ENCODE measurements at places on chromosomes 11 and 22. TPM values are rescaled to one million over a fixed set of nuclear protein-coding genes. Genes with fewer than 3 reads are reported as not detected.
A peak's percentile ranks its signal among the peaks of the same experiment; 100 is the strongest.

PRR33 gene
- not detected for total RNA-seq

KREMEN1 gene
- 10.2 TPM for total RNA-seq

GRCh38 chr11:119471329-119471728 lies 48.4 kb upstream of the THY1 start:
- DNase-seq: no peak

GRCh38 chr11:125572916-125573315 lies 3.6 kb downstream of the EI24 start:
- DNase-seq: no peak

DNA sequence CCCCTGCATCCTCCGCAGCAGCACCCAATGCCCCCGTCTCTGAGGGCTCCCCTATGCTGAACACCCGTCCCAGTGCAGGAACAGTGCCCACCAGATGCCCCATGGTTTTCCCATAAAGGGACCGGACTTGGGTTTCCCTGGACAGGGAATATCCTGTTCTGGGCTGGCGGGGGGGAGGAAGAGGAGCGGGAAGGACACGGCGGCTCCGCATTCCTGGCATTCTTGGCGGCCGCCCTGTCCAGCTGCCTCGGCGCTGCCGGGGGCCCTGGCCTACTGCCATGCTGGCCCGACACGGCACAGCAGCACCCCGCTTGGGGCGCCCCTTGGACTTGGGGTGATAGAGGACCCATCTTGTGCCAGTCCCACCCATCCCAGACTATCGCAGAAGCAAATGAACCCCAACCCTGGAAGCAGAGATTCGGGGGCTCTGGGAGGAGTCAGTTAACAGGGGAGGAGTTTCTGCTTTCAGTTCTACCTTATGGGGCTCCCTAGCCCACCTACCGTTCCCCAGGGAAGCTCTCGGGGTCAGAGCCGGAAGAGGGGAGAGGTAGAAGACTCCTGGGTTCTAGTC lies 23.7 kb upstream of the CBX7 start:
- DNase-seq: peak; percentile 72

- DNase-seq: no peak
Measured at GRCh38 chr11:121328176-121328966, 35.8 kb downstream of the SC5D start.
